ENCODE measurements at places on chromosomes 3 and 15. TPM values are rescaled to one million over a fixed set of nuclear protein-coding genes. Genes with fewer than 3 reads are reported as not detected.
A peak's percentile ranks its signal among the peaks of the same experiment; 100 is the strongest.

- no peaks in the 10 kb centered on the region for H3K4me1 ChIP-seq
- H3K4me3 ChIP-seq = no peak overlapping the region
- no peak for DNase-seq
- no peak overlapping the region for H3K27ac ChIP-seq
Measured at GRCh38 chr3:108940166-108940565, 13.5 kb downstream of the GUCA1C start.

GRCh38 chr3:160927620-160928019 is 171.6 kb downstream of the PPM1L start:
- H3K4me3 ChIP-seq = no peak overlapping the region
- no peaks in the 10 kb centered on the region for H3K4me1 ChIP-seq
- DNase-seq = no peak
- no peaks in the 10 kb centered on the region for H3K36me3 ChIP-seq

GRCh38 chr3:33041909-33042308 is 55.0 kb downstream of the GLB1 start:
- no peaks in the 10 kb centered on the region for H3K4me1 ChIP-seq
- H3K4me3 ChIP-seq = no peak overlapping the region
- H3K36me3 ChIP-seq = no peaks in the 10 kb centered on the region
- H3K27me3 ChIP-seq = no peaks in the 10 kb centered on the region
- DNase-seq = no peak

GRCh38 chr3:58104151-58104550 is 95.9 kb downstream of the FLNB start:
- H3K36me3 ChIP-seq = peaks cover 1% of the 10 kb centered on the region
- DNase-seq = no peak
- H3K4me1 ChIP-seq = peaks cover 6% of the 10 kb centered on the region

- DNase-seq = no peak
- H3K4me3 ChIP-seq = no peak overlapping the region
- H3K36me3 ChIP-seq = no peaks in the 10 kb centered on the region
- no peaks in the 10 kb centered on the region for H3K27me3 ChIP-seq
- H3K27ac ChIP-seq = no peak overlapping the region
Measured at GRCh38 chr15:62150445-62150844, 14.6 kb downstream of the C2CD4B start.

GRCh38 chr3:147371140-147371539 is 35.2 kb downstream of the ZIC4 start:
- no peak for DNase-seq
- no peaks in the 10 kb centered on the region for H3K36me3 ChIP-seq
- no peaks in the 10 kb centered on the region for H3K27me3 ChIP-seq
- H3K27ac ChIP-seq = no peak overlapping the region
- H3K4me1 ChIP-seq = no peaks in the 10 kb centered on the region

GRCh38 chr3:194814878-194815357 is 129.2 kb downstream of the FAM43A start:
- no peaks in the 10 kb centered on the region for H3K27me3 ChIP-seq
- H3K36me3 ChIP-seq = no peaks in the 10 kb centered on the region
- no peak for DNase-seq
- H3K27ac ChIP-seq = no peak overlapping the region
- no peaks in the 10 kb centered on the region for H3K4me1 ChIP-seq

DNA sequence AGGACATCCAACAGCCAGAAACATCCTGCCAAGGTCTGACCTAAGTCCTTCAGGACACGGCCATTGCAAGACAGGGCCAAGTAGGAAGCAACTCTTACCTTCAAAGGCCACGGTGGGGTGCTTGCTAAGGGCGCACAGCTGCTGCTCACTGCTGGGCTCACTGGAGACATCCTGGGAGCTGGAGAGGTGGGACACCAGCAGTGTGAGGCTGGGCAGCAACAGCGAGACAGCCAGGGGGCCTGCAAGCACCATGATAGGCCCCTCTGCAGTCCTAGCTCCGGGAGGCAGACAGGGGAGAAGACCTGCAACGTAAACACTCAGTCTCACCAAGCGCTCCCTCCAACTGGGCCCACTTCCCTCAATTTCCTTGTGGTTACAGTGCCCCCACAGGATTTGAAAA is 79.2 kb downstream of the SEMA5B start:
- H3K4me1 ChIP-seq = no peaks in the 10 kb centered on the region
- no peaks in the 10 kb centered on the region for H3K27me3 ChIP-seq
- no peak overlapping the region for H3K27ac ChIP-seq
- DNase-seq = no peak

DNA sequence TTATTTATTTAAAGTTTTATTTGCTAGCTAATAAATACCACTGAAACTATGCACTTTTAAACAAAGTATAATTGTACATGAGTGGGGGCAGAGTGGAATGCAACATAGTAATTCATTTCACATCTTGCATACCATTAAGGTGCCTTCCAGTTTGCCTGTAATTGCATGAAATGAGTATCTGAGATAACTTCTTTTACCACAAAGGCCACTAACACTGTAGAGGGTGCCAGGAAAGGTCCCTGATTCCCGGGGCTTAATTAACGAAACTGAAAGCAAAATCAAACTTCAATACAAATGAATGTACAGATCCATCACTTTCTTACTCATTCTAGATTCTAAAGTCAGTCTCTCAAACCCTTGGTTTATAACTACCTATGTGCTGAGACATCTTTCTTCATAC is 2.1 kb downstream of the CD47 start:
- no peaks in the 10 kb centered on the region for H3K27me3 ChIP-seq
- H3K27ac ChIP-seq = no peak overlapping the region
- H3K36me3 ChIP-seq = no peaks in the 10 kb centered on the region
- peak overlapping the region; percentile 28 for H3K4me3 ChIP-seq
- H3K4me1 ChIP-seq = no peaks in the 10 kb centered on the region

GRCh38 chr3:48552111-48552951 is 4.3 kb downstream of the PFKFB4 start:
- no peak overlapping the region for H3K27ac ChIP-seq
- H3K4me3 ChIP-seq = no peak overlapping the region
- no peaks in the 10 kb centered on the region for H3K4me1 ChIP-seq
- H3K27me3 ChIP-seq = no peaks in the 10 kb centered on the region
- no peak for DNase-seq
- H3K36me3 ChIP-seq = no peaks in the 10 kb centered on the region

RASA2 gene
- total RNA-seq = 25.5 TPM

KNL1 gene
- 0.42 TPM for total RNA-seq

RPL14 gene
- total RNA-seq = 1,300 TPM

CAMKV gene
- total RNA-seq = not detected

All from aorta (tissue), 5 donors.